ENCODE measurements at places on chromosomes 2 and 18.

- no peak for DNase-seq
These were observed 53.2 kb upstream of the CCDC85A start for GRCh38 chr2:56130463-56131070.

DNA sequence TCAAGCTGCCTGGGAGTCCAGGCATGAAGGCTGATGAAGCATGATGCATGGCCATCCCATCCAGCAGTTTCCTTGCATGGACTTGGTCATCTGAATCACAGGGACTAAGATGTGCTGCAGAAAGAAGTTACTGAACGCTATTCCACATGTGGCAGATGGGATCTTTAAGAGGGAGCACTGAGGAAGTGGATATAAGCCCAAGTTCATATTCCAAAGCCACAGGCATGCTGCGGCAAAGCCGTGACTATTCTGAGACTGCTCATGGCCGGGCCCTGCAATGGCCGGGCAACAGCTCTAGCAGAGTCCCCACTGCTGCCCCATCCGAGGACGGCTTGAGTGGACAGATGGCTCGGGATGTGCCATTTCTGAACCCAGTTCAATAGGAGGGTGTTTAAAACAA is 61.5 kb downstream of the STPG4 start:
- no peak for DNase-seq

- DNase-seq = no peak
These were observed 37.1 kb upstream of the ZCCHC2 start for GRCh38 chr18:62485684-62486083.

DNA sequence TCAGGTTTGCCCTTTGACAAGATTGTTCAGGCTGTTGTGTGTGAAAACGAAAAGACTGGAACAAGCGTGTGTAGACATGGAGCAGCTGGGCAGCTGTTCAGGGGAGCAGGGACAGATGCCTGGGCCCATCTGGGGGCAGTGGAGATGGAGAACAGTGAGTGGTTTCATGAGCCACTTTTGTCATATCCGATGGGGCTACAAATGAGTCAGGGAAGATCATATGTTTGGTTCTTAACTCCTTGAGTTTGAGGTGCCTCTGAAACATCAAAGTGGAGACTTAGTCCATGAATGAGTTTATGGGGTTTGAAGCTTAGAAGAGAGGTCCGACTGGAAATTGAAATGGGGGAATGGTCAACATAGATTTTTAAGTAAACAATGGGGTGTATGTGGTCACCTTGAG is 9.3 kb upstream of the PLB1 start:
- no peak for DNase-seq
